ENCODE measurements at places on chromosomes 13 and 19. TPM values are rescaled to one million over a fixed set of nuclear protein-coding genes. Genes with fewer than 3 reads are reported as not detected.

Gene ICAM5
- 3.0 TPM for total RNA-seq

DNA sequence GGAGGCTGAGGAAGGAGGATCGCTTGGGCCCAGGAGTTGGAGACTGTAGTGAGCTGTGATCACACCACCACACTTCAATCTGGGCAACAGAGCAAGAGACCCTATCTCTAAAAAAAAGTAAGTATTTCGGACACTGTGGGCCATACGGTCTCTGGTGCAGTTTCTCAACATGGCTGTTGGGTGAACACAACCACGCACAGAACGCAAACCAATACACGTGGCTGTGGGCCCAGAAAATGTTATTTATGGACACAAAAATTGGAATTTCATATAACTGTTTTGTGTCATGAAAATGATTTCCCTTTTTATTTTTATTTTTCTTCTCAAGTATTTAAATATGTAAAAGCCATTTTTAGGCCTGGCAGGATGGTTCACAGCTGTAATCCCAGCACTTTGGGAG is 19.5 kb downstream of the LDLR start:
- no peak for DNase-seq

DNA sequence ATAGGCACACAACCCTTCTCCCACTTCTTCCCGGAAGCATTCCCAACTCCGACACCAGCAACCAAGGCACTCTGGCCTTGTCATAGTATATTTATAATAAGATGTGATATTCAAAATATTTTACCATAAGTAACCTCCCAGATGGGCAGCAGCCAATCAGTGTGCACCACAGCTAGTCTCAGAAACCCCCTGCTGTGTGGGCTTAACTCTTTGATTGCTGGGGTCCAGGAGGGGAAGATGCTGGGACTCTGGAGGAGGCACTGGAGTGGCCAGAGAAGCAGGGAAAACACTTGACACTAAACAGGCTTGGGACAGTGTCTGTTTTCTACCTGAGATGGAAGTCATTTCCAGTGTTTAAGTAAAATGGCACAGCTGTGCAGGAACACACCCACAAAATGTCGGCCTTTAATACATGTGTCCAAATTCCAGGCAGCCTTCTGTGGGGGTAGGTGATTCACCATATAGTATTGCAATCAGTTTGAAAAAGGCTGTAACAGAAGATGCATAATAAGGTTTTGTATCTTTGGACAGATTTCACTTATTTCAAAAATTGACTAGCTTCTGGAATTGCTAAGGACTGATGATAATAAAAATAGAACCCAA is 100.7 kb downstream of the MBNL2 start:
- no peak for DNase-seq

DNA sequence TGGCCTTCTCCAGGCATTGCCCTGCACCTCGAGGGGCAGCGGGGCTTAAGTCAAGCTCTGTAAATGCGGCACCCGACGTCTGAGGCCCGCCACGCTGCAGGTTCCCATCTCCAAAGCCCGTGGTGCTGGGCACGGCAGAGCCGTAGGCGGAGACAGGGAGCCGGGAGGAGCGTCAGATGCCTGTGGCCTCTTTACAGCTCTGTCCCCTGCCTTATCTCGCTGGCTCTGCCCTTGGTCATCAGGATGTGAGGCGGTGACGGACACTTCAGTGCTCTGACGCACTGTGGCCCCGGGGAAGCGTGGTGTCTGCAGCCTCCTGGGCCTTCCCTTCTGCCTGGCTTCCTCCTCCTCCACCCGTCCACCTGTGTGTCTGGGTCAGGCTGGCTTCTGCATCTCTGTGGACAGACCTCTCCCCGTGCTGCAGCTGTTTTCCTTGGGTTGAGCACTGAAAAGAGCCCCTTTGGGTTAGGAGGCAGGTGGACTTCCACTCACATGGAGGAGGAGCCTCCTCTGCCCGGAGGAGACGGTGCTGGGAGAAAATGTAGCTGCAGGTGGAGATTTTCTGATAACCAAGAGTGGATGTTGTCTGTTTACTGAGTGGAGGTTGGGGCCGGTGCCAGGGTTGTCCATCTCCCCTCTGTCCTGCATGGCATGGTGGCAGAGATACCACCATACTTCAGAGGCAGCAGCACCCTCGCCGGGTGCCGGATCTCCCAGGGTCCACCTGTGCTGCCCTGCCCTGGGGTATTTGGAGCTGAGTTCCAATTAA is 14.6 kb downstream of the MCF2L start:
- DNase-seq = no peak

- DNase-seq = no peak
Observed at GRCh38 chr19:45998834-45999233, 3.6 kb downstream of the CCDC61 start.

GRCh38 chr13:99282264-99283231 is 24.4 kb upstream of the GPR18 start:
- no peak for DNase-seq

GRCh38 chr13:92804926-92805325 is 421.7 kb upstream of the GPC6 start:
- DNase-seq = no peak

- no peak for DNase-seq
Observed at GRCh38 chr19:3475449-3475848, 4.9 kb downstream of the SMIM24 start.
